ENCODE measurements at places on chromosomes 6 and 20.

GRCh38 chr6:101711518-101711917, 318.0 kb downstream of the GRIK2 start:
- no peak for DNase-seq

- no peak for DNase-seq
These were observed 802.3 kb downstream of the MAFB start for GRCh38 chr20:39886650-39887190.

DNA sequence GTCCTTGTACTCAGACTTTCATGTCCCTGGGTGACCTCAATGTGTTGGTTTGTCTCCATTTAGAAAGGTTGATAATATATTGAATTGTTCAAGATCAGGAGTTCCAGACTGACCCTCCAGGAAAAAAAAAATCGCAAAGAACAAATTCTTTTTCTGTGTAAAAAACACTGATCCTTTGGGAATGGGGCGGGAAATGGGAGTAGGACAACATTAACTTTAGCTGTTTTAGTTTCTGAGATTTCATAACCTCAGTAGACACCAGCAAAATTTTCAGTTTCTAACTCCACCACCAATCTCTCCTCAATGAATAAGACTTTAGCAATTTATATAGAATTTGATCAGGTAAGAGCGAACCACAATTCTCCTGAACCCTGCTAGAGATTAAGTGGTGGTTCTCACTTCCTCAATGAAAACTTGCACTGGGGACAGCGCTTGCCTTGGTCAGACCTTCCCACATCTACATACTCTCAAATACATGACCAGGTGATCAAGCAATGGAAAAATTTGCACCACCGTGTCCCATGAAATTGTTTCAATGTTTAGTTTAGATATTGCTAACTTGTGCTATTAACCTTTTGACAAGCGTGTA, 231.2 kb upstream of the PLN start:
- DNase-seq, result no peak

DNA sequence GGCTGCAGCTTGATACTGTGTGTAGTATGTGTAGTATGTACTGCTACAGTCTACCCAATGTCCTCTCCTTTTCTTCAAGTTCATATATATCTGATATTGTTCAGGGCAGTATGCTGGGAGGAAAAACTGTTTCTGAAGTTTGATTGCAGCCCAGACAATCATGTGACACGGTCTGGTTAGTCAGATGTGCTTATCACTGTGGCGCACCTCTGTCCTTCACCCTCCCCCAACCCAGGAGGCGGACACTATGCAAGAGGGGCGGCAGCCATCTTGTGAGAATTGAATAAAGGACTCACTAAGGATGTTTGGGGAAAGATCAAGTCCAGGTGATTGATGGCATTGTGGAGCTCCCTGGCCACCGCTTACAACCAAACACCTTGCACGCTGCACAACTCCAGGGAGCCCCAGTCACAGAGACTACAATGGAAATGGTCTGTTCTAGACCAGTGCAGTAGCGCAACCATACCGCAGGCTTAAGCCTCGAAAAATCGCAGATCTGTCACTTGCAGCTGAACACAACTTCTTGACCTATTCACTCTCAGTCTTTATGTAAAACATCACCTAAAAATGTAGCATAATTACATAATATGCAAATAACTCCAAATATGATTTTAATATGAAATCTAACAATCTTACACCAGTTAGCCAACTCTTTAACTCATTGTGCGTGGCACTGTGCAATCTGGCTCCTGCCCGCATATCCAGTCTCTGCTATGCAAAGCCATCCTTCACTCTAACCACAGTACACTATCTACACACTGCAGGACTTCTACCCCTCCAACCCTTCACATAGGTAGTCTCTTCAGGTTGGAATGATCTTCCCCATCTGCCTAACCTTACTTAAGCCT, 79.3 kb downstream of the VGLL2 start:
- DNase-seq, result no peak

DNA sequence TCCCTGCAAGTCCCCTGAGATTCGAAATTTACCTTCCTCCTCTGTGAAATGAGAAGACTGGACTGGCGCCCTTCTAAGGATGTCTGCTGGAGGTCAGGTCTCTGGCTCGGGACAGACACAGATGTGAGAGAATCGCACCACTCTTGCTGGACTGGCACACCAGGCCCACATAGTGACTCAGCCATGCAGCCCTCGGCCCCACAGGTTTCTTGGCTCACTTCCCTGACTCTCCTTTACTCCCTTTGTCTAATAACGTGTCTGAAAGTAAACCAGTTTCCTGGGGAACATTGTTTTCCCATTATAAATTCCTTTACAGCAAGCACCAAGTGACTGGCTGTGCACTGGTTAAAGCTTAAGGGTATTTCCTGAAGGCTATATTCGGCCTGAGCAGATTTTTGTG, 106.7 kb upstream of the PLEKHG1 start:
- no peak for DNase-seq

- DNase-seq, result no peak
These were observed 627.6 kb downstream of the MMUT start for GRCh38 chr6:48835421-48835958.

- DNase-seq, result no peak
These were observed 22.6 kb upstream of the ULBP3 start for GRCh38 chr6:150091476-150091875.

DNA sequence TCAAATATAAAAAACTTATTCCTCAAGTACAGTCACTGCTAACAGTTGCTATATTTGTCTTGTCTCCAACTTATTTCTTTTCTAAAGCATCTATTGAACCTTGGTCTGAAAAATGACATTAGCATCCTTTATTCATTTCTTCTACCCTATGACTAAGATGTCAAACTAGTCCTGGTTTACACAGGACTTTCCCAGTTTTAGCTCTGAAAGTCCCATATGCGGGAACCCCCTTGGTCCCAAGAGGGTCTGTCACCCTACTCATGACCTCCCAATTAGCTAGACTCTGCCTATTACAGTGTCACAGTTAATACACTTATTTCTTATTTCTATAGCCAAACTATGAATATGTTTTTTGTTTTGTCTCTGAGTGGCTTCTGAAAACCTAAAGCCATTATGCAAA, 37.1 kb downstream of the PLEKHG1 start:
- DNase-seq, result no peak

- no peak for DNase-seq
These were observed 71.8 kb downstream of the MTHFD1L start for GRCh38 chr6:150937132-150937906.

- no peak for DNase-seq
These were observed 303.8 kb downstream of the UBE3D start for GRCh38 chr6:82761674-82762345.

DNA sequence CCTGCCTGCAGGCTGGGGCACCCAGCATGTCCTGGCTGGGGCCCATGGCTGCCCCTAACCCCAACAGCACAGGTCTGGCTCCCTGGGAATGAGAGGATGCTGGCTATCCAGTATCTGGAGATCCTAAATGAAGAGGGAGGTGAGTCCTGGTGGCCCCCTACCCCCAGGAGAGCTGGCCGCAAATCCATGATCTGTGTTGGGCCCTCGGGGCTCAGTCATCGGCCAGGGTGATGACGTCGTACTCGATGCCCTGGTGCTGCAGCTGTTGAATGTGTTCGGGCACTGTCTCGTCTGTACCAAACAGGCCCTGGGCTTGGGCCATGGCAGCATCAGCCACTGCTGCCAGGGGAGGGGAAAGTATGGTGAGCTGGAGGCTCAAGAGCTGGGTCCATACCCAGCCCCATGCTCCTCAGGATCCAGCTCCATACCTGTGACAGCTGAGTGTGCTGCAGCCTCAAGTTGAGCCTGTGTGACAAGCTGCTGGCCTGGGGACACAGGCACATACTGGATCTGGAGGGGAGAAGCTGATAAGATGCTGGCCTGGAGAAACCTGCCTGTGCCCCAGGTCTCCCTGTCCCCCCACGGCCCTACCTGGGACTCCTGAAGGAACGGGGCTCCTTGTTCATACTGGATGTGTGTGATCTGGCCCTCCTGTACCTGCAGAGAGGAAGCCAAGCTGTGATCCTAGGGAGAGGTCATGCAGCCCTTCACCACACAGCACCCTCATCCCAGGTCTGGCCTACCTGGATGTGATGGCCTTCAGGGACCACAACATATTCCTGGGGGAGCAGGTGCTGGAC, 14.5 kb downstream of the PCIF1 start:
- DNase-seq, result no peak

GRCh38 chr6:87661016-87661415, 41.0 kb downstream of the AKIRIN2 start:
- no peak for DNase-seq

DNA sequence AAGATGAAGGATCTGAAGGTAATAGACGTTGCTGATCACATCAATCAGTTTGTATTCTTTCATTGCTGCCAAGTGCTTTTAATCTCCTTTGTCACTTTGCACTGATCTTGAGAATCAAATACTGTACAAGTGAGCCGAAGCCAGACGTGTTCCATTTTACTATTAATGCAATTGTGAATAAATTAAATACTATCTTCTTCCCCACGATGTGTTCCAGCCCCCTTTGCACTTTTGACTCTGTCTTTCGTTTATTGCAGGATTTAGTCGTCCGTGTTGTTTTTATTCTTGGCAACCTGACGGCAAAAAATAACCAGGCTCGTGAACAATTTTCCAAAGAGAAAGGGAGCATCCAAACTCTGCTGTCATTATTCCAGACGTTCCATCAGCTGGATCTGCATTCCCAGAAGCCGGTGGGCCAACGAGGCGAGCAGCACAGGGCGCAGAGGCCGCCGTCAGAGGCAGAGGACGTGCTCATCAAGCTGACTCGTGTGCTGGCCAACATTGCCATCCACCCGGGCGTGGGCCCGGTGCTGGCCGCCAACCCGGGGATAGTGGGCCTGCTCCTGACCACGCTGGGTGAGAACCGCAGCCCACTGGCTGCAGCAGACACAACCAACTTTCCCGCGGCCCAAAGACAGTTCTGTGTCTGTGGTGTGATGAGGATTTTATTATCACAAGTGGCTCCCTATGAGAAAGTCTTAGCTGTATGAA, 104.7 kb downstream of the ARMC2 start:
- no peak for DNase-seq

DNA sequence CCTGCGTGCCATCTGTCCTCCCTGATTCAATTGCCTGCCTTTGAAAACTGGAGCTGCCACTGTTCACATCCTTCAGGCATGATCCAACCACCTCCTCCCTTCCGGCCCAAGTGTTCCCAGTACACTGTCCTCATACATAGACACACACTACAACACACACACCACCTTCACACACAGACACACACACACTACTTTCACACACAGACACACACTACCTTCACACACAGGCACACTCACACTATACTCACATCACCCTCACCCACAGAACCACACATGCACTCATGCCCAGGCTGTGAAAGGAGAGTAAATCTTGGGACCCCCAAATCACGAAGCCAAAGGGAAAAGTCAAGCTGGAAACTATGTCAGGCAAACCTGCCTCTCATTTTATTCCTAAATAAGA, 109.4 kb upstream of the MYLIP start:
- peak; percentile 60 for DNase-seq

GRCh38 chr20:40651151-40651550, 37.9 kb downstream of the MAFB start:
- no peak for DNase-seq

GRCh38 chr6:18350712-18351111, 36.4 kb upstream of the RNF144B start:
- no peak for DNase-seq

DNA sequence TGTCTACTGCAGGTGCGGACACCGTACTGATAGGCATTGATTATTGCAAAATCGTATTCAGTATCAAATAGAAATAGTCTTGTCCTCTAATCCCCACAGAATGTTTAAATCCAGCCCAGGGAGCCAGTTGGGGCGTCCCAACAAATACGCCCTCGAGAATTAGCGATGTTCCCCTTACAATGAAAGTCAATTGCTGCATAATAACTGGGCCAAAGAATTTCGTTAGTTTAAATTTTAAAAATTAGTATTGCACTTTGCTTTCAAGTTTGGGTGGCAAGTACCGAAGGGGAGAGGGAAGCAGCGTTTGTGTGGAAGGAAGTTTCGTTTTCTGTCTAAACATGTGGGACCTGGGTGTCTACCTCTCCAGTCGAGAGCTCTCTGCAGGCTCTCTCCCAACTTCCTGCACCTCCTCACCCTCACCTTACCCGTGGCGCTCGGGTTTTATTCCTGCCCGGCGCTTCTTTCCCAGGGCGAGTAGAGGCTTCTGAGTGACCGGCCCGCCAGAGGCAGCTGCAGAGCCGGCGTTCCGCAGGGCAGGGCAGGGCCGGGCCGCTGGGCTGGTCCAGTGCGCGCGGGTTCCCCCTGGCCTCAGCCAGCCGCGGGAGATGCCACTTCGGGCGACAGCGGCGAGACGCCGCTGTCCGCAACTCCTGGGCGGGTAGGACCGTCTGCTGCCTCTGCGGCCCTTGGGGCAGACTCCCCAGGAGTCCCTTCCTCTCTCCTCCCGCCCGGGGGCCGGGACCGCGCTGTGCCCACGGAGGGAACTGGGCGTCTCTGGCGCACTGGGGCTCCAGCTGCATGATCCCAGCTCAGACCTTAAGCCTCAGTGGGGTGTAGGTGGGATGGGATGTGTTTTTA, 862 bp upstream of the TFAP2C start:
- DNase-seq, result peak; percentile 38

- DNase-seq, result no peak
These were observed 137.4 kb upstream of the SLC22A23 start for GRCh38 chr6:3594201-3594600.

DNA sequence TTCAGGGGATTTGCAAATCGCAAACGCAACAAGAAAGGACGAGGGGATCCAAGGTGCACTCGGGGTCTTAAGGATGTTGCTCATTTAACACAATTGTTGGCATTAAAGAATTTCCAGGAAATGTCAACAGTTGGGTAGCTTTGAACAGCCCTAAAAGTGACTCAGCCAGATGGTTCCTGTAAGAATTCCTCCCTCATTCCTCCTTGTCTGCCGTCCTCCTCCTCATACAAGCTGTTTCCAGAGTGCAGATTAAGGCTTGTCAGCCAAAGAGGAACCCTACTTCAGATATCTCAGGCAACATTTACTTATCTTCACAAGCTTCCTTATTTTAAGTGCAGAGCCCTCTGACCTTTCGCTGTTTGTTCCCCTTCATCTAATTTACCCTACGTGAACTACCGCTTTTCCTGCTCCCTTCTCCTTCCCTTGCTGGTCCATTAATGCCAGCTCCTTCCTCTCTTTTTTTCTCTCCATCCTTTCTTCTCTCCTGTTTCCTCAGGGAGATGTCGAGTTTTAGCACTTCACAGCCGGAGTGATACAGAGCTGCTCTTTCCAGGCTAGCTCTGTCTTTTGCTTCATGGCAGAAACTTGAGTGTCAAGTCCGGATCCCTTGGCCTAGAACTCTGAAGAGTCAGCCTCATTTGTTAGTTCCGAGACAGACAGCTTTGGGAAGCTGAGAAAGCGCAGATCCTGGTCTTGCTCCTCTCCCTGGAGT, 26.1 kb upstream of the TBC1D7 start:
- DNase-seq, result peak; percentile 18

DNA sequence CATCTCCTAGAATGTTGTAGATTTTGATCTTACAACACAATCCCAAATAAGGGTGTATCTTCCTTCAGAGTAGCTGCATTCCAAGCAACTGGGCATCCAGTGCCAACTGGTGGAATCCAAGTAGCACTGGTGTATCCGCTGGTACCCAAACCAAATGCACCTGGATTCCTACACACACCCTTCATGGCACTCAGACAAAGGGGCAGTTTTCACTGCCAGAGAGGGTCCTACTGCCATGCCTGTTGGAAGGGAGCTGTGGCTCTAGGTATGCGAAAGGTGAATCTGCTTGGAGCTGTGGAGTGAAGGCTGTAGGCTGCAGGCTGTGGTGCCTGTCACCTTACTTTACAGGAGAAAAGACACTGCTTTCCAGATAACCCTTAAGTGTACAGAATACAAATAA, 17.0 kb upstream of the CLDN20 start:
- no peak for DNase-seq

GRCh38 chr6:835476-836160, 142.7 kb upstream of the EXOC2 start:
- no peak for DNase-seq

GRCh38 chr6:116928677-116929076, 51.6 kb downstream of the RFX6 start:
- no peak for DNase-seq
